ENCODE measurements at places on chromosomes 2 and 18. TPM values are rescaled to one million over a fixed set of nuclear protein-coding genes. Genes with fewer than 3 reads are reported as not detected.

MC2R gene
- 0.23 TPM for polyA plus RNA-seq

CCDC121 gene
- polyA plus RNA-seq = 5.1 TPM

TMEM182 gene
- 189 TPM for polyA plus RNA-seq

CDCA7 gene
- polyA plus RNA-seq = 13.4 TPM

IRS1 gene
- polyA plus RNA-seq = 18.1 TPM
